ENCODE measurements at places on chromosomes 11 and 22.

GRCh38 chr22:49031746-49032330, 795.8 kb downstream of the BRD1 start:
- no peak for DNase-seq

DNA sequence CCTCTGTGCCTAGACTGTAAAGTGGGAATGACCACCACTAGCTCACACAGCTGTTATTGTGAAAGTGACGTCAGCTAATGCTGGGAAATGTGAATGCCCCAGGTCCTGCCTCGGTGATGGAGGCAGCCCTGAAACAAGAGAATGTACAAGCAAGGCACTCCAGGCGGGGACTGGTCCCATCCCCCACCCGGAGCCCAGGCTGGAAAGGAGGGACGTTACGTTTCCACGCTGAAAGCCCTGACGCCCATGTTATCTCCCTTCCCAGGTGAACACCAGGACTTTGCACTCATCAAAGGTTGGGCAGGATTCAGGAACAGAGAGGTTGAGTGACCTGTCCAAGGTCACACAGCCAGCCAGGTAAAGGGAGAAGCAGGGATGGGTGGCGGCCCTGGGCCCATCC, 784 bp downstream of the SULT4A1 start:
- DNase-seq = no peak

DNA sequence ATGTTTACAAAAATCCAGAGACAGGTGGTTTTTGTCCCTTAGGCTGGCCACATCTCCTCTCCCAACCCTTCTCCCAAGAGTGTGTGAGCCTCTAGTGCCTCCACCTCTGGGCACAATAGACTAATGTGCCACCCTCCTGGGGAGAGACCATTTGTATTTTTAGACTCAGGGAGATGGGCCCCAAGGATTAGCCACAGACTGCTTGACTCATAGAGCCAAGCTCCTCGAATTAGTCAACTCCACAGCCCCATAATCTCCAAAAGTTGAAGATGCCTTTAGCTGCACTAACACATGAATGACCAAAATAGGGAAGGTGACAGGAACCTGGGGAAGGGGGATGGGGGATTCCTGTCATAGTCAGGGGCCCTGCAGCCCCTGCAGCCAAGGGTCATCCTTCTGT, 53.0 kb upstream of the LRRC32 start:
- no peak for DNase-seq

DNA sequence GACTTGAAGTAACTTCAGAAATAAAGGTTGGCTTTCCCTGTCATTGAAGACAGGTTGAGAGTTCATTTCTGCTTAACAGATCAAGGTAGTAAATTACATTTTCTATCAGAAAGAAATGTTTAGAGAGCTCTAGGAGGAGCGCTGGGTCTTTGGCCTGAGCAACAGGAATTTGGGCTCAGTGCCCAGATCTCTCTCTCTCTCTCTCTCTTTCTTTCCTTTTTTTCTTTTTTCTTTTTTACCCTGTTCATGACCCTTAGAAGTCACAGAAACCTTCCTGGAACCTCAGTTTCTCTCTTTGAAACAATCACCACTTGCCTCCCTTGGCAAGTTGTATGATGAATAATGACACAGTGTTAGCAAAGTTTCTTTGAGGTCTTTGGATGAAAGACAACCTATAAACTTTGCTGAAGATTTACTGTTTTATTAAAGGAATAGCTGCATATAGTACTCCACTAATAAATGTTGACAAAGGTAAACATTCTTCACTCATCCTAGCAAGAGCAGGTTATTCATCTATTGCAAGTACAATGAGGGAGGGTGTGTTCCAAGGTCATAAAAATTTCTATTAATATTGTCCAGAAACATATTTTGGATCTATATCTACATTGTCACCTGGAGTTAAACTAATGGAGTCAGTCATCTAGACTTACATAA, 35.5 kb upstream of the RASSF10 start:
- no peak for DNase-seq

- no peak for DNase-seq
Measured at GRCh38 chr11:43377389-43377788, 18.7 kb downstream of the TTC17 start.

DNA sequence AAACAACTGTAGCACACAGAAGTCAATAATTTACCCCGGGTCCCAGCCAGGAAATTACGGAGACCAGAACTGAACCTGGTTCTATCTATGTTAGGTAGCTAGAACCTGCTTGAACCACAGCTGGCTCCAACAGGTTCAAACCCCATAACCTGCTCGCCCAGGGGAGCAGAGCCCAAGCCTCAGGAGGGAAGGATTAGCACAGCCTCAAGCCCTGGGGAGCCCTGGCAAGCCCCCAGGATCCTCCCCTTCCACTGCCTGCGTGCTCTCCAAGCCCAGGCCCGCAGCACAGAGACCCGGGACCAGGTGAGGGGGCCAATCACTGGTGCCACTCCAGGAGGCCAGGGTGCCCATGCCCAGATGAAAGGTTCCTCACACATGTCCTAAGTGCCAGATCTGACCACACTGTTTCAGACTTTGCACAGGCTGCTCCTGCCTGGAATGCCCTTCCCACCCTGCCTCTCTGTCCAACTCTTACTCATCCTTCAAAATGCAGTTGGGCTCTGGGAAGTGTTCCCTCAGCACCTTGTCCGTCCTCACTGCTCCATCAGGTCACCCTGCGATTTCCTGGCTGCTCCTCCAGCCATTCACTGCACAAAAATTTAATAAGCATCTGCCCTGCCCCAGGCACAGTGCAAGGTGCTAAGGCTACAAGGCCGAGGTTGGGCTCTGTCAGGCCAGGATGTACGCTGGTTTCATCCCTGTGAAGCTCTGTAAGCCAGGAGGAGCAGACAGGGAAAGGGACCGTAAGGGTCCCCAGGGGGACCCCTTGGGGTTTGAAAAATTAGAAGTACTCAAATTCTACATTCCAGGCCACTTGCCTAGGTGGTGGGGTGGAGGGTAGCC, 32.2 kb downstream of the ARRB1 start:
- DNase-seq = no peak

All from ecto neural progenitor cell (in vitro differentiated cells).